Fibroblast of the conjunctiva (primary cell): ENCODE measurements at places on chromosomes 3 and 15.

GRCh38 chr3:185187391-185187790, 34.5 kb upstream of the C3orf70 start:
- DNase-seq: no peak

DNA sequence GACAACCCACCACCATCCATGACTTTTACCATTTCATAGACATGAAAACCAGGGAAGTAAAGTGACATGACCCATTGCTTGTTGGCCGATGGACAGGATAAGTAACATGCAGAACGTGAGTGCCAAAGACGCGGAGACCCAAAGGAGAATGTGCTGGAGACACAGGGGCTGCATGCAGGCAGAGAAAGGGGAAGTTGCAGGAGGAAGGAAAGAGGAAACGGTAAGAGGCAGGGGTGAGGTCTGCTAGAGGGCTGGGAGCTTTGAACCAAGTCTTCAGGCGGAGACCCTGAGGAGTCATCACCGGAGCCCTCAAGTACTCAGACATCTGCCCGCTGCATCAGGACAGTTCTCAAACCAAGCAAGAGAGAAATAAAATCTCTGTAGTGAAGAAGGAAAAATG, 34.9 kb downstream of the MAGEF1 start:
- no peak for DNase-seq

GRCh38 chr3:22979581-22979980, 223.5 kb upstream of the UBE2E2 start:
- no peak for DNase-seq

GRCh38 chr15:44545913-44546802, 9.2 kb downstream of the EIF3J start:
- no peak for DNase-seq

- DNase-seq: peak; percentile 27
Measured at GRCh38 chr3:48634661-48635221, 520 bp downstream of the SLC26A6 start.

DNA sequence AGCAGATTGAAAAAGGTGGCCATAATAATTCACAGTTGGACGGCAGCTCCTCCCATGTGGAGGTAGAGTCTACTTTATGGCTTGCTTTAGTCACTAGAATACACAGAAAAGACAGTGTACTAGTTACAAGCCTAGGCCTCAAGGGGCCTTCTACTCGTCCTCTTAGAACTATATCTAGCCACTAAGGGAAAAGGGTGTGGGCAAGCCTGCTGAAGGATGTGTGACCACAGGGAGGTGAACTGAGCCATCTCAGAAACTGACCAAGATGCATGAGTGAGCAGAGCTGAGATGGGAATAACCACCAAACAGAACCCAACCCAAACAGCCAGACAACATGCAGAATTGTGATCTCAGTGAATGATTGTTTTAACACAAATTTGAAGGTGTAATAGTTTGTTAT, 335.6 kb upstream of the LMCD1 start:
- no peak for DNase-seq

- no peak for DNase-seq
Measured at GRCh38 chr3:167113035-167113830, 266.9 kb downstream of the ZBBX start.

- no peak for DNase-seq
Measured at GRCh38 chr3:34109021-34109420, 310.6 kb downstream of the PDCD6IP start.

- DNase-seq: peak; percentile 71
Measured at GRCh38 chr3:159732172-159733111, 256.2 kb upstream of the IL12A start.

DNA sequence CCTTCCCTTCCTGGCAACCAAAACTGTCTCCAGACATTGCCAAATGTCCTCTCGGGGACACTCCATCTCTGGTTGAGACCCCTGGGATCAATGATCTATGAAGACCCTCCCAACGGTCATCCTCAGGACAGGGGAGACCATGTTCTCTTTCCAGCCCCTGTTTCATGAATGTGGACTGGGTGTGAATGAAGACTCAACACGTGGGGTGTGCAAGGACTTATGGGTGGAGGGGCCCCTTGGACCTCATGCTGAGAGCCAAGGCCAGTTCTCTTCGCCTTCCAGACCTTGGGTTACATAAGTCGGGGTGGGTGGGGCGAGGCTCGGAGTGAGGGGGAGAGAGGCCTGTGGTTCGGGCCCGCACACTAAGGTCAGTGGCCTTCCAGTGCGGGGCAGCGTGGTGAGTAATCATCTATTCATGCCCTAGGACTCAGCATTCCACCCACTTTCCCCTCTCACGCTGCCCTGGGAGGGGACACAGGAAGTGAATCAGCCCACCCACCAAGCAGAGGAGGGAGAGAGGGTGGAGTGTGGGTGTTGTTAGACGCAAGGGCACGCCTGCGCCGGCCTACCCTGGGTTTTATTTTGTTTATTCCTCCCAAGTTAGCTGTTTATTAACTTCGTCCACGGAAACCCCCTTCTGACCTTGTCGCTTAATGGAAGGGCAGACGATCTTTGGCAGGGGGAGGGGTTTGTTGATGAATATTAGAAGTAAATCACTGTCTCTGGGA, 6.7 kb downstream of the PAQR5 start:
- DNase-seq: peak; percentile 55

GRCh38 chr15:37981775-37982174, 47.3 kb downstream of the TMCO5A start:
- DNase-seq: peak; percentile 24

GRCh38 chr15:79900087-79900486, 3.3 kb upstream of the MTHFS start:
- DNase-seq: no peak

DNA sequence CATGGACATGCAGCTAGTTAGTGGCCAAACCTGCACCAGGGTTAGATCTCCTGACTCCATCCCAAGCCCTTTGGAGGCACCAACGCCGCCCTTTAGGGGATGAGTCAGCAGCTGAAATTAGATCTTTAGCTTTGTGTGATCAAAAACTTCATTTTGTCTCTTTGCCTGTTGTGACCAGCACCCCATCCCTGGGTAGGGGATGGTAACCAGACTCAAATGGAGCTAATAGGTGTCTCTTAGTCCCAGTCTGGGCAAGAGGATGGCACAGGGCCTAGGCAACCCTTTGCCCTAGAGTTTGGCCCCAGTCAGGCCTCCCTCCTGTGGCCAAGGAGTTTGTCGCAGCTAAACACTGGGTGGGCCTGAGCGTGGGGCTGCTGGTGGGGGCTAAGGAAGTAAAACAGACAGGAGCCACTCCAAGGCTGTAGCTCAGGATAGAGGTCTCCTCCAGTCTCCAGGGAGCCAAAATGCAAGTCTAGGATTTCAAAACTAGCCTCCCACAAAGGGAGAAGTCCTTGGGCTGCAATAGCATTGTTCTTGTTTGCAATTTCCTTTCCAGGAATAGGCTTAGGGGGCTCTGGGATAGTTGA, 105.1 kb downstream of the CPN2 start:
- no peak for DNase-seq

DNA sequence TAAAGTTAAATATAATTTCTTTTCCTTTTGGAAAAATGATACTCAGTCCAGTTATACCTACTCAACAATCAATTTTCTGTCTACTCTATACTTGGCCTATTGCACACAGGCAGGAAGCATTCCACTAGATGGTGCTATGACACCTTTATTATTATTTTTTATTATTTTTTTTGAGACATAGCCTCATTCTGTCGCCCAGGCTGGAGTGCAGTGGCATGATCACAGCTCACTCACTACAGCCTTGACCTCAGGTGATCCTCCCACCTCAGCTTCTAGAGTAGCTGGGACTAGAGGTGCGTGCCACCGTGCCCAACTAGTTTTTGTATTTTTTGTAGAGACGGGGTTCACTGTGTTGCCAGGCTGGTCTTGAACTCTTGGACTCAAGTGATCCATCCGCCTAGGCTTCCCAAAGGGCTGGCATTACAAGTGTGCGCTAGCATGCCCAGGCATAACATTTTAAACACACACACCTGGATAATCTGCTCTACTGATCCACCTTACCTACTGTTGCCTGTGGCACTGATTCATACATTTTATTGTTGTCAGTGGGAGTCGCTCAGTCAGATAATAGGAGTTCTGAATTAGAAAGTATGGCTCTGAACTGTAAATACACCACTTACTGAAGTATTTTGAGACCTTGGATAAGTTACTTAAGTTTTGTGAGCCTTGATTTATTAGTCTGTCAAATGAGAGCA, 56.2 kb downstream of the EIF3J start:
- DNase-seq: no peak

DNA sequence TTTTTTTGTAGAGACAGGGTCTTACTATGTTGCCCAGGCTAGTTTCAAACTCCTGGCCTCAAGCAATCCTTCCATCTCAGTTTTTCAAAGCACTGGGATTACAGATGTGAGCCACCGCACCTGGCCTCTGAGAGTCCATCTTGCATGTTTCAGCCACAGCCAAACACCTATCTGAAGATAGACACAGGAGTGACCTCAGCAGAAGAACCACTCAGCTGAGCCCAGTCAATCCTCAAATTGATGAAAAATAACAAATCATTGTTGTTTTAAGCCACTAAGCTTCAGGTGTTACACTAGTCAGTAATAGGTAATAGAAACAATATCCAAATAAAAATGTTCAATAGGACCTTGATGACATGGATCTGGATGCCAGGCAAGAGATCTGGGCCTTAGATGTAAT, 38.3 kb upstream of the MITF start:
- no peak for DNase-seq

DNA sequence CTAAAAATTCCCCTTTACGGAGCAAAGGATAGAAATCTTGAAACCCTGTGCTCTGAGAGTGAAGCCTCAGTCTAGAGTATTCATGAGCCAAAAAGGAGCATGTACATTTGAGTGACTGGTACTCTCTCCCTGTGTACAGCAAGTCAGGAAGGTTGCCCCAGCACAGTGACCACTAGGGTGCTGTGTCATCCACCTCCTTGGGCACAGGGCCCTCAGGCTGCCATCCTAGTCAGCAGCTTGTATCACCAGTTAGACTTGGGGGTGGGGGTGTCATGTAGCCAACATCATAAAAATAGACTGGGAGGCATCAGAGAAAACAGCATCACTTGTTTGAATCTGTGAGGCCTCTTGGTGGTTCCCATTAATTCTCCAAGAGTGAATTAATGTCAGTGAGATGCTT, 12.0 kb downstream of the NME9 start:
- DNase-seq: no peak

GRCh38 chr15:43250785-43251184, 15.9 kb downstream of the TGM5 start:
- no peak for DNase-seq

GRCh38 chr3:27671101-27671500, 51.0 kb downstream of the EOMES start:
- no peak for DNase-seq

GRCh38 chr3:56122911-56123310, 345.4 kb downstream of the ERC2 start:
- no peak for DNase-seq

DNA sequence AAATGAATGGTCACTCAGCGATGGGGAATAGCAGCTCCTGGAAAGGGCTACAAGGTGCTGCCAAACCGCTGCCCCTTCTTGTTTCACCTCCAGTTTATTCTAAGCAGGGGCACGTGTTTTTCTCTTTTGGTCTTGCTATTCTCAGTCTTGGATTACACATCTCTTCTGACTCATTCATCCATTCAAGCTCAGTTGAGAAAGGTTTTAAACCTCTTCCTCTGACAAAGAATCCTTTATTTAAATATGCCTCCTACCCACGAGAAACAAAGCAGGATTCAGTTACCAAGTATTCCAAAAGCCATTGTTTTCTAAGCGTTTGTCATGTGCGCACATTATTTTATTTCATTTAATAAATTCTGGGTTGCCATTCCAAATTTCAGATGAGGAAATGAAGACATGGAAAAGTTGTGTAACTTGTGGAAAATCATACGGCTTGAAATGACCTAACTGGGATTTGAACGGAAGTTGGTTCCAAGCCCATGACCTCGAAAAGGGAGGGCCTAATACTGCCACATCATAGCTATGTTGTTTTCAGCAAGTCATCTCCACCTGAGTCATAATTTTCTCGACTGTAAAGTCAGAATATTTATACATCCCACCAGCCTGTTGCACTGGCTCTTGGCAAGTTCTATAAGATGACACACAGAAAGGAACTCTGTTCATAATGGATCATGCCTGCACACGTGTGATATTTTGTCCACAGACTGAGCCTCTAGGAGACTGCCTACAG, 292.0 kb upstream of the SLCO3A1 start:
- peak; percentile 67 for DNase-seq

- no peak for DNase-seq
Measured at GRCh38 chr15:42037656-42038055, 16.8 kb upstream of the PLA2G4E start.

DNA sequence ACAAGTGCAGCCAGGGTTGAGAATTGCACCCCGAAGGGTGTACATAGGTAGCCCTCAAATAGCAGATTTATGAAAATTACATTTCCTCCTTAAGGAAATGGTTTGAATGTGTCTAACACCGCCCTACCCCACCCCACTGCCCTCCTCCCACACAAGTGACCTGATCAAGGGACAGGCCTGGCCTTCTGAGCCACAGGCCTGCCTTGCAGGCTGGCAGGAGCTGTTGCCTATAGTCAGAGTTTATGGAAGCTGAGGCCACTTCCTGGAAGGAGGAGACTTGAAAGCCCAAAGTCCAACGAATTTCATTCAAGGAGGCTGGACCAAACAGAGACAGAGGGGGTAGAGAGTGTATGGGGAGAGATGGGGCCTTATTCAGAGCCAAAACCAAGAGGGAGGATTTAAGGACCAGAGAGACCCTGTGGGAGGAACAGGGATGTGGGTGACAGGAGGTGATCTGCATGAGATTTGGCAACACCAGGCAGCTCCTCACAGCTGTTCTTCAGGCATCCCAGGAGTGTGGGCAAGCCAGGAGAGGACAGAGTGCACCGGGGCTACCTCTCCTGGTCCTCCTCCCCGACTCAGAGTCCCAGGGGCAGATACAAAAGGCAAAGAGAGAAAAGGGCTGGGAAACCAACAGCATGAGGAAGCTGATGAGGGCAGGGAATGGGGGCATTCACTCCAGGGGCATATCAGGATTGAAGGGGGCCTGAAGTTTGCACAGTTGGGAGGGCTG, 100.4 kb upstream of the HES1 start:
- DNase-seq: no peak
